ENCODE measurements at places on chromosomes 7 and 10.

DNA sequence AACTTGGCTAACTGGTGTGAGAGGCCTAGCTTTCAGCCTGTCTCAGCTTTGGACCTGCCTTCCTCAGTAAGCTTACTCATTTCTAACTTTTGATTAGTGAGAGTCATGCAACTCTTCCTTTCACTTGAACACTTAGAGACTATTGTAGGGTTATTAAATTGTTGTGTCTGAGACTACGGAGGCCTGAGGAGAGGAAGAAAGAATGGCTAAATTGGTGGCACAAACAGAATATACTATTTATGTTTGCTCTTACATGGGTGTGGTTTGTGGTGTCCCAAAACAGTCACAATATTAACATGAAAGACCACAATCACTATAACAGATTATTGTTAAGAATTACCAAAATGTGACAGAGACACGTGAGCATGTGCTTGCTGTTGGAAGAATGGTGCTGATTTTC lies 82.1 kb downstream of the TRIM24 start:
- no peak for DNase-seq

- DNase-seq: no peak
These were observed 73.3 kb upstream of the RHEB start for GRCh38 chr7:151592868-151593486.

DNA sequence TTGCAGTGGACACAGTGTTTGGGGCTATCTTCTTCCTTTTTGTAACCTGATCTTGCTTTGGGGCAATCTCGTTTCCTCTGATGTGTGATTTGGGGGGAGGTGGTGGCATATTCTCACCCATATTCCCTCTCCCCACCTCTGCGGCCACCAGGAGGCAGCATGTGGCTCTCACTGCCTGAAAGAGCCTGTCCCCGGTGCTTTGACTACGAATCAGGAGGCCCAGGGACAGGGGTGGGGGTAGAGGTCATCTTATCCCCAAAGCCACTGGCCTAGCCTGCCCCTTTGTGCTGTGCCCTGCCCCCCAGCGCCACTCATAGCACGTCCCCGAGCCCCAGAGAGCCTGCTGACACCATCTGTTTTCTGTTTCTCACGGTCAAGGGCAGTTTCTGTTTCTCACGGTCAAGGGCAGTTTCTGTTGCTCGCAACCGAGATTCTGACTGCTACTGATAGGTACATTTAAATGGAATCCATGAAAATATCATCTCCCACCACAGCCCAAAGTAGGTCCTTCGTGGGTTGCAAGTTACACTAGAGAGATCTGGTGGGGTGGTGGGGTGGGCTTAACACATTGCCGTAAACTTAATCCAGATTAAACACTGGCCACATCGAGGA lies 28.2 kb downstream of the PHYH start:
- DNase-seq: peak; percentile 29

DNA sequence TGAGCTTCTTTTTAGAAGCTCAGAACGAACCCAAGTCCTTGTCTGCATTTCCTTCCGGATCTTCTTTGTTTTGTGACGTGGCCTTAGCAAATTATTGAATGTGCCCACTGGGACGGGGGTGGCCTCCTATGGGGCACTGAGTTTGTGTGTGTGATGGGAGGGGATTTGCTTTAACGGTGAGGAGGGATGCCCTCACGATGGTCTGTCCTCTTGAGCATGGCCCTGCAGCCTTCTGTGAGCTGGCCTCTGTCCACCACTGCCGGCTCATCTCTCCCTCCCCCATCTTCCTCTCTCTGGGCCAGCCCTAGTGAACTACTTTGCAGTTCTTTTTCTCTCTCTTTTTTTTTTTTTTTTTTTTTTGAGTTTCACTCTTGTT lies 62.9 kb upstream of the MKRN1 start:
- DNase-seq: no peak

DNA sequence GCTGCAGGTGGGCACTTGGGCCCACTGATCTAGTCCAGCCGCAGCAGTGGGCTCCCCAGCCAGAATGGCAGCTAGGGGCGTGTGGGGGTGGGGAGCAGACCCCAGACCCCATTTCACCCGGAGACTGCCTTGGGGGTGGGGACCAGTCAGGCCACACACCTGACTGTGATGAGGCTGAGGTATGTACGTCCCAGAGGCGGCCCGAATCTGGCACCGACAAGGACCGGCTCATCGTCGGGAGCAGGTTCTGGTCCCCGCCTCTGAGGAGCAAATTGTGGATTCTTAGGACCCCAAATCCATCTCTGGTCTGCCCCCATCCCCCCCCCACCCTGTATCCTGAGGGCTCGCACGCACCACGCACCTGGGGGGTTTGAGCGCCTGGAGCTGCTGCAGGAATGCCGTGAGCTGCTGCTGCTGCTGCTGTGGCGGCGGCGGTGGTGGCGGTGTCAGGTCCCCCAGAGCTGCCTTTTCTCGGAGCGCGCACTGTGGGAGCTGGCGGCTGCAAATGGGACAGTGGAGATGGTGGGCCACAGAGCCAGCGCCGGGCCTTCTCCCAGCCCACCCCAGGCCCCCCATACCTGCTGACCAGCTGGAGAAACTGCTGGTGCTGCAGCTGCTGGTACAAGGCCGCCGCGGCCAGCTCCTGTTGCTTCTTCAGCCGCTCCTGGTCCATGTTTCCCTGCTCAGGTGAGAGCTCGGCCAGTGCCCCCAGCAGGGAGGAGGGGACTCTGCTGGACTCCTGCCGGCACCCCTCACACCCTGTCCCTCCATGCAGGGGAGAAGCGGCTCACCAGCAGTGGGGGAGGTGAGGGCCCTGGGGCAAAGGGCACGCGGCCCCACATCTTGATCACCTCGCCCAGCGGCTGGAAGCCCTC lies 10.2 kb downstream of the GIGYF1 start:
- no peak for DNase-seq

DNA sequence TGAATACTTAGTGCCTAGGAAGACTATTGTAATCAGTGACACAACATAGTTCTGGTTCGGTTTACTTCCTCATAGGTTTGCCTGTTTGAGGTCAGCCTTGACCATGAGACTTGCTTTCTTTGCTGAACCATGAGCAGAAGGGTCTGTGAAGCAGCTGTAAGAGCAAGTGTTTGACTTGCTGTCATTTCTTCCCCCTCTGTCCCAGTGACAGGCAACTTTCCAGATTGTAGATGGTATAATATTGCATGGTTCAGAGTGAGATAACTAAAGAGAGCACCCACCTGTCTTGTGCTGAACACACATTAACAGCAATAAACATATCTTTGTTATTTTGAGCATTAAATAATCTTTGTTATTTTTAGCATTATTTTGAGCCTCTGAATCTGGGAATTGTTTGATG lies 9.3 kb upstream of the RTKN2 start:
- no peak for DNase-seq

DNA sequence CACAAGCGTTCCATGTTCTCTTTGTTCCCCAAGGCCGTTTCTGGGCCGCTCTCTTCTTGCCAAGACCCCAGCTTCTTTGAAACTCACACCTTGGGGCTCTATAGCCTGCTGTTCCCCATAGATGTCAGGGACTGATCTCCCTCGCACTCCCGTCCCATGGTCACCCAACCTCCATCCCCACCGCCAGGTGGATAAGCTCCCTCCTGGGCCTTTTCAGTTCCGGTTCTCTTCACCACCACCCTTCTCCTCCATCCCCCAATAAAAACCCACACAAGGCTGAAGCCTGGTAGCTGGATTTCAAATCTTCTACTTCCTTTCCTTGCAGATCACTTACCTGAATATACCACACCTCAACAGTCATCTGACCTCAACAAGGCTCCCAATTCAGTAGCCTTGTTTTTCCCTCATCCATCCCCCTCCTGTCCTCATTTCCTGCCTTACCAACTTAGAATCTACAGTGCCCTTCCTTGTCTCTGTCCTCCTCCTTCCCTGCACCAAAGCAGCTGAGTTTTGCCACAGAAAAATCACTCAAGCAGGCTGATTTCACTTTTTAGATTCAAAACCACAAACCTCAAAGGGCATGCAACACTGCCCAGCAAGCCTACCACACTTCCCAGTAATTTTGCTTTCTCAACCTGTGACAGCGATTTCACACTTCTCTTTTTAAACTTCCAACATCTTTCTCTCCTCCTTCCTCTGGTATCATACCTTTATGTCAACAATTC lies 7.7 kb downstream of the SLC37A3 start:
- DNase-seq: no peak

DNA sequence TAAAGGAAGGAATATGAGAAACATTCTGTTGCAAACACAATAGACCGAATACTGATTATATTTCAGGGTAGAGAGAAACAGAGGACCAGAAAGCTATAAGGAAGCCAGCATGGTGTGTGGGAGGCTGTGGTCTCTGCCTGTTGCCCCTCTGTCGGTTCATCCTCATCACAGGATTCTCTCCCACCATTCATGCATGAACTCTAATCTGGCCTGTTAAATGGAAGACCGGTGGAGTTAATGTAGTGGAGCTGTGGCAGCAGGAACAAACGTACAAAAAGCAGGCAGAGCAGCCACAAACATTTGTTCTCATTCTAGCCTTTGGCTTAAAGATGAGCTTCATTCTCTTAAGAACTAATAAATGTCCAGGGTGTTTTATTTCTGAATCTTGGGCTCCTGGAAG lies 902.4 kb downstream of the LRMDA start:
- DNase-seq: no peak

- no peak for DNase-seq
These were observed 25.4 kb upstream of the ZNF107 start for GRCh38 chr7:64640504-64640903.

DNA sequence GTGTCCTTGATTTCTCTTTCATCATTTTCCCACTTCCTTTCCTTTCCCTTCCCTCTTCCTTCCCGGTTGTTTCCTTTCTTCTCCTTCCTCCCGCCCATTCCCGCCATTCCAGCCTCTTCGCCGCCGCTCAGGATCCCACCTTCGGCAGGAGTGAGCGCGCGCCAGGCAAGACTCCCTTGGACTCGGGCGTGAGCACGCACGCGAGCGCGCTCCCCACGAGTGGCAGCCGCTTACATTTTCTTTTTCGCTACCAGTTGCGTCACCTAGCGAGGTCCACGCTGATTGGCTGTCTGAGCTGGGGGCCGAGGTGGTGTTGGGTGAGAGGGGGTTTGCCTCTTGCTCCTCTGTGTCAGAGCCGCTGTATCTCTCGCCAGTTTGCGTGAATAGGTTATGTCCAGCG lies 11.8 kb downstream of the ZAN start:
- DNase-seq: peak; percentile 3

DNA sequence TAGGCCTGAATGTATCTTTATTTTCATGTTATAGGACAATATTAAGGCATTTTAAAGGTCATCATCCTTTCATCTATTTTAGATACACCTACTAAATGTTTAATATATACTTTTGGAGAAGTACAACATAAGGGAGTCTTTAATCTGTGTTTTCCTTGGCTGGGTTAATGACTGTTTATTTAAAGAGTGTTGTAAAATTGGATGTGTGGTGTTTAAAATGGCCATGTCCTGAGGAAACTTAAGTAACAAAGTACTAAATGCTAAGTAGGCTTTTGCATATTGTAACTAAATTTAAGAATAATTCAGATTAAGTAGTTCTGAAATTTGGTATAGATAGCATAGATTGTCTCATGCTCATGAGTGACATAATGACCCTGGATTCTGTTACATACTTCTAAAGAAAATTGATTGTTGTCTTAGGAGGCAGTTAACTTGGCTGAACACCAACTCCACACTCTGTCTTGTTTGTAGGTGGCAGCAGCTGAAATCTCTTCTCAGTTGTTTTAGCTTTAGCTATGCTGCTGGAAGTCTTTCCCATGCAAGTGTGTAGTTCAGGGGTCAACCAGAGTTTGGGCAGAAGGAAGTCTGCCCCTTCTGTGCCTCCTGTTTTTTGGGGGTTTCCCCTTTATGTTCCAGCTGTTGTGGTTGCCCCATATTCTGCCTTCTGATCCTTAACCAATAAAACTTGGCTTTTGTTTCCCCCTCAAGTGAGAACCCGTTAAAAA lies 29.2 kb downstream of the DLD start:
- DNase-seq: no peak

DNA sequence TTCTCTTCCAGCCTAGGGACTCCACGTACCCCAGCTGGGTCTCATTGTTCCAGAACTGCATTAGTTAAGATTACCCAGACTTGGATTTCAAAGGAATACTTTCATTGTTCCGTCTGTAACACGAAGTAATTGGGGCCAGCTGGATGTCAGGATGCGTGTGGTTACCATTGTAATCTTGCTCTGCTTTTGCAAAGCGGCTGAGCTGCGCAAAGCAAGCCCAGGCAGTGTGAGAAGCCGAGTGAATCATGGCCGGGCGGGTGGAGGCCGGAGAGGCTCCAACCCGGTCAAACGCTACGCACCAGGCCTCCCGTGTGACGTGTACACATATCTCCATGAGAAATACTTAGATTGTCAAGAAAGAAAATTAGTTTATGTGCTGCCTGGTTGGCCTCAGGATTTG lies 21.0 kb downstream of the LRRC17 start:
- no peak for DNase-seq

DNA sequence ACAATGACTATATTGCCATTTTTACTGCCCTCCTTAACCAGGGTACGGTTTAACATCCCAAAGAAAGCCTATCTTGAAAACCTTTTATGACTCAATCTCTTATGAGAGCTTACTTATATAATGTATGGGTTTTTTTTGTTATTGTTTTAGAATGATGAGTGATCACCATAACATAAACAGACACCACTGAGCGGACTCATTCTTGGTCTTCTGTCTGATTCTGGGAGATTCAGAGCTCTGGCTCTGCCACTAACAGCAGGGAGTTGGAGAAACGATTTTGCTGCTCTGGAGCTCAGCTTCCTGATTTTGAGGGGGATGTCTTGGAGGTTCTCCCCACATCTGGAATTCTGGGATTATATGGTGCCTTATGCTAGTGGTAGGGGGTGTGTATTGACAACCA lies 244.1 kb downstream of the FRMD4A start:
- DNase-seq: no peak

DNA sequence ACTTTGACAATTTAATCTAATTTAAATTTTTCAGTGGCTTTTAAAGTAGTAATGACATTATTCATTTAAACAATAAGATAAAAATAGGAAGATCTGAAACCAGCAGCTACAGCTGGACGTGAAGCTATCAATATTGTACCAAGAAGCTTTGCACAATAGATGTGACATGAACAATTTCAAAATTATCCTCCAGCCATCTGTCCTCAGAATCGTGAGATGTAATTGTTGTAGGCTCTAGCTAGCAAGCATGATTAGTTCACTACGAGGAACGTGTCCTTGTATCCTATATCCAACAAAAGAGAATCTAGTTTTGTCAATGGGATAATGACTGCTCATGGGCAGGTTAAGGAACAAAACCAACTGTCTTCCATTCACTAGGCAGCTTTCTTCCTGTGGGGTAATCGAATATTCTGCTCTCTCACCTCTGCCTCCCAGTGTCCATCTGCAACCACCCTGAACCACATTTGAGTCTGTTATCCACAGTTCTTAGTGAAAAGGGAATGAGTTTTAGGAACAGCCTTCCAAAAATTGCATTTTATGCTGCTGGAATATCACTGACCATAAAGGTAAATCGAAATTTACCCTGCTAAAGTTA lies 247.3 kb downstream of the PARD3 start:
- no peak for DNase-seq

GRCh38 chr7:111789048-111789320 lies 226.7 kb upstream of the IMMP2L start:
- no peak for DNase-seq

GRCh38 chr7:2517026-2517425 lies 2.5 kb upstream of the LFNG start:
- no peak for DNase-seq
